ENCODE measurements at places on chromosomes 3 and 15.

GRCh38 chr3:30544812-30545211, 61.6 kb upstream of the TGFBR2 start:
- no peak for DNase-seq

GRCh38 chr3:5428607-5429516, 241.4 kb downstream of the EDEM1 start:
- DNase-seq, result no peak

DNA sequence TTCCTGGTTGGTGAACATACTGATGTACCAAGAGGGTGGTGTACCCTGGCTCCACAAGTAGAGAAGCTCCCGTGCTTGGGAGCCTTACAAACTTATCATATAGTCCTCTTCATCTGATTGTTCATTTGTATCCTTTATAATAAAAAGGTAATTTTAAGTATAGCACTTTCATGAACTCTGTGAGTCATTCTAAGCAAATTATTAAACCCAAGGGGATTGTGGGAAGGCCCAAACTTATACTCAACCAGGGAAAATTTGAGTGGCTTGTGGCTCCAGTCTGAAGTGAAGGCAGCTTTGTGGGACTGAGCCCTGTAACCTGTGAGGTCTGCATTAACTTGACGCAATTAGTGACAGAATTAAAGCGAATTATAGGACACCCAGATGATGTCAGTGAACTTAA, 29.0 kb downstream of the TTBK2 start:
- DNase-seq, result no peak

DNA sequence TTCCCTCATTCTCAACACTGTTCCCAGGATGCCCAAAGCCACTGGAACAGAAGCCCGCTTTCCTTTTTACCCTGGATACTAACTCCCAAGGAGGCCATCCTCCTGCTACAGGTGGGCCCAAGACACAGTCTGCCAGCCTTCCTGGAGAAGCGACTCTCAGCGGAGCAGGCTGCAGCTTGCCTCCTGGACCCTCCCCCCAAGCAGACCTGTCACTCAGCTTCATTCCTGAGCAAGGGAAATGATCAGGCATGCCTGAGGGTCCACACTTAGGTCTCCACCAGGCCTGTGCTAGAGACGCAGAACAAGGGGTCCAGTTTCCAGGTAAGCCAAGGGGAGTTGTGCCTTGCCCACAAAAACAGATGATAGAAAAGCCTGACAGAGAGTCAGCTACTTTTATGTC, 62.8 kb downstream of the SLCO2A1 start:
- DNase-seq, result no peak

DNA sequence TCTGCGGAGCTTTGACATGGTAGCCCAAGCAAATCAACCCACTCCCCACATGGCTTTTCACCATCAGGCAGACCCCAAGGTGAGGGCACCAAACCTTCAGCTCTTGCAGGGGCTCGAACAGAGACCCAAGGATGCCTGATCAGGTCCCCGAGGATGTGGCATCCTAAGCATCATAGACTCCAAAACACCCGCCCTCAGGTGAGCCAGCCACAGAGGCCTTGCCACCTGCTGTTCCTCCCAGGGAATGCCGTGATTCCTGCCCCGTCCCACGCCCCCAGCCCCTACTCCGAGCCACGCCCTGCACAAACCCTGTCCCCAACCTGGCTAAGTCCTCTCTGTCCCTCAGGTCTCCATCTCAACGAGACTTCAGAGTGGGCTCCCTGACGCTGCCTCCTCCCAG, 34.7 kb upstream of the SLC41A3 start:
- no peak for DNase-seq

DNA sequence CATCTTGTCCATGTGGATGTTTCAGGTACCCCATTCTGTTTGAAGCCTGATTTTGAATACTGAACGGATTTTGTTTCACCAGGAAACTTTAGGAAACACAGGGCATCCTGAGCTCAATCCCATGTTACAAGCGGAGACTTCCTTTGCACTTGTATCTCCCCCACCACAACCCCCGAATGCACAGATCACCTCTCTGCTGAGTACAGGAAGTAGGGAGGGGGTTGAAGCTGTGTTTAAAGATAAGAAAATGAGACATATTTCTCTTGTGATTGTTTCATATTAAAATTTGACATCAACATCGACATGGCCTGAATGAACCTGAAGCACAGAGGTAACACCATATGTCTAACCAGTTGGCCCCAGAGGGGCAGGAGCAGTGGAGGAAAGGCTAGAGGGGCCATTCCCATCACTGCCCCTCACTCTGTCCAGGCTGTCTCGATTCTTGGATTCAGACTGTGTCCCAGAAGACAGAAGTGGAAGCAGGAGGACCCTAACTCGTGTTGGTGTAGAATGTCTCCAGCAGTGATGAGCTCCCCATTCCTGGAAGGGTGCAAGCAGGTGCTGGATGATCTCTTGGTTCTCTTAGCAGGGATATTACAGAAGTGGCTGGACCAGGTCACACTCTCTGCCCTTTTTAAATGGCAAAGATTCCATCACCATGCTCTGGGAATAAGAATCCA, 59.6 kb upstream of the IQSEC1 start:
- peak; percentile 52 for DNase-seq

DNA sequence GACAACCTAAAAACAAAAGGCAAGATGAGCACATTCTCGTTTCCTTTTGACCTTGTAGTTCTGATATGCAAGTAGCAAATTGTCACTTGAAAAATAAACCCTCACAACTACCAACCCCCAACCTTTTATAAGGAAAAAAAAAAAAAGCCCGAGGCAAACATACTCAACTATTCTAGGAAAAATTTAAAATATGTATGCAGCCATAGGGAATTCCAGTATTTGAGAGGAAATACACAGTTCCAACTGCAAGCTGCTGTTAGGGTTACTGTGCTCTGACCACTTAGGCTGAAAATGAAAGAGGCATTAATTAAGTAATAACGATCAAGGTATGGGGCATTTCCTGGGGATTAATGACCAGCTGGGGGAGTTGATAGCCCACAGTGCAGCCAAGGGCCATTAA, 281.9 kb upstream of the DPH6 start:
- no peak for DNase-seq

DNA sequence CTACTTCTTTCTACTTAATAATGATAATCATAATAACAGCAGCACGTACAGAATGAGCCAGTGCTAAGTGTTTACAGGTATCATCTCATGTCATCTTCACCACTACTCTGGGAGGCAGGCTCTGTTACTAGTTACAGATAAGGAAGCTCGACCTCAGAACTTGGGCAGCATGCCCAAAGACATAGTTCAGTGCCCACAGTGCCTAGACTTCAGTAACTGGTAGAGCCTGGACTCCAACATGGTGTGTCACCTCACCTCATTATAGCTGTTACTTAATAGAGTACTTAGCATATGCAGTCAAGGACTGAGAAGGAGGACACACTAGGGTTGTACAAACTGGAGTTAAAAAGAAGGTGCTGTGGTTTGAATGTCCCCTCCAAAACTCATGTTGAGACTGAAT, 7.6 kb downstream of the GADL1 start:
- no peak for DNase-seq

DNA sequence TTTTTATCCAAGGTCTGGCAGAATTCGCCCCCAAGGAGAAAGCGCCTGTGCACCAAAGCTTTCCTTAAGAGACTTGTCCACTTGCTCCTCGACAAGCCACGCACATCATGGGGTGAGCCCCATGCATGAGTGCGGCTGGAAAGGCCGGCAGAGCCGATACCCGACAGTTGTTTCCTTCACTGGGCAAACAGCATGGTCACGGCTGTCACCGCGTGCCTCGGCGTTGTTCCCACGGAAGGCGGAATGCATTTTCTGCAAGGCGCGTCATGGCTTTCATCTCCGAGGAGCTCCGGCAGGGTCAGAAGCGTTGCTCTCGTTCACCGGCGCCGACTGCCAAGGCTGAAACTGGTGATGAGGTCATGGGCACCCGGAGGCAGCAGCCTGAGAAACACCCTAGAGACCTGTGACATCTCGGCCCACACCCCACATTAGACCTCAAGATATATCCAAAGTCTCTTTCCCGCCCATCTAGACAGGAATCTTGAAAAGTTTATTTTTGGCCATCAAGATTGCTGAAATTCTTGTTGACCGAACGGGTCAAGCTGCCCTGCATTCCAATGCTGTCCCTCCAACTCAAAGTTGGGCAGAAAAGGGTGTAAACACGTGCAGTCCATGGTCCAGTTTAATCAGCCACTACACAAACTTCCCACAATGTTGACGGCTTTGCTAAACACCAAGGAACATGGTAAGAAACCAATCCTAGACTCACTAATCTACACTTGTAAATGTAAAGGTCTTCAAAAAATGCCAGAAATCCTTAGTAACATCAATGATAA, 604 bp upstream of the TJP1 start:
- no peak for DNase-seq

DNA sequence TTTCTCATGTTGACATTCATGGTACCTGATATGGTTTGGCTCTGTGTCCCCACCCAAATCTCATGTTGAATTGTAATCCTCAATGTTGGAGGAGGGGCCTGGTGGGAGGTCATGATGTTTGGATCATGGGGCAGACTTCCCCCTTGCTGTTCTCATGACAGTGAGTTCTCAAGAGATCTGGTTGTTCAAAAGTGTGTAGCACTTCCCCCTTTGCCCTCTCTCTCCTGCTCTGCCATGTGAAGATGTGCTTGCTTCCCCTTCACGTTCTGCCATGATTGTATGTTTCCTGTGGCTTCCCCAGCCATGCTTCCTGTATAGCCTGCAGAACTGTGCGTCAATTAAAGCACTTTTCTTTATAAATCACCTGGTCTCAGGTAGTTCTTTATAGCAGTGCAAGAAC, 3.3 kb upstream of the UBL7 start:
- DNase-seq, result no peak

DNA sequence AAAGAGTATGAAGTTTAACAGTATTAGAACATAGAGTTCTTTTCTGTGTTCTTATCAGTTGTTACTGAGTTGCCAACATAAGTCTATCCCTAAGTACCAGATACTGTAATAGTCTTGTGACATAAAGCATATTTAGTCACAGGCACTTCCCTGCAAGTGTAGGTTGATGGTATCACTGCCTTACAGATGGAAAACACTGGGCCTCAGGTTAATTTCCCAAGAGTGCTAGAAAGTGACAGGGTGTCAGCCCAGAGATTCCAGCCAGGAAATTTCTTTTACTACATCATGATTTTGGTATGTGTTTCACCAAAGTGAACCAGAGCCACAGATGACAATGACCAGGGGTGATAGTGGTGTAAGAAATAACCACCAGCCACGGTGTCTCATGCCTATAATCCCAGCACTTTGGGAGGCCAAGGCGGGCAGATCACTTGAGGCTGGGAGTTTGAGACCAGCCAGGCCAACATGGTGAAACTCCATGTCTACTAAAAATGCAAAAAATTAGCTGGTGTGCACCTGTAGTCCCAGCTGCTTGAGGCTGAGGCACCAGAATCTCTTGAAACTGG, 3.2 kb downstream of the EIF1B start:
- no peak for DNase-seq

DNA sequence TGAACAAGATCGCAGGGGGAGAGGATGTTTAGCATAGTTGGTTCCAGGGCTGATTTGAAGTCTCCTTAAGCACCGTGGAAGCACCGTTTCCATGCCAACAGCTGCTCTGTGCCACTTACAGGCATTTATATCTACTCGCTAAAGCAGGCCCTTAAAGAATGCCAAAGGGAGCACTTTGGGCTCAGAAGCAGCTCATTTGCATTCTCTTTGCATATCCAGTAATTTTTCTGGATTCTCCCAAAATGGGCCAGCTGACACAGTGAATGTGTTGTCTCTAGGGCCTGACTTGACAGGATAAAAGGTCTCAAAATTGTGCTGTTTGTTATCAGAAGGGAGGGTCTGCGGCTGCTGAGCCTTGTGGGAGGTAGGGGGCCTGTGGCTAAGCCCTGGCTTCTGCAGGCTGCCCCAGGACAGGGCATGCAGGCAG, 138.6 kb downstream of the FBLN2 start:
- DNase-seq, result peak; percentile 10

DNA sequence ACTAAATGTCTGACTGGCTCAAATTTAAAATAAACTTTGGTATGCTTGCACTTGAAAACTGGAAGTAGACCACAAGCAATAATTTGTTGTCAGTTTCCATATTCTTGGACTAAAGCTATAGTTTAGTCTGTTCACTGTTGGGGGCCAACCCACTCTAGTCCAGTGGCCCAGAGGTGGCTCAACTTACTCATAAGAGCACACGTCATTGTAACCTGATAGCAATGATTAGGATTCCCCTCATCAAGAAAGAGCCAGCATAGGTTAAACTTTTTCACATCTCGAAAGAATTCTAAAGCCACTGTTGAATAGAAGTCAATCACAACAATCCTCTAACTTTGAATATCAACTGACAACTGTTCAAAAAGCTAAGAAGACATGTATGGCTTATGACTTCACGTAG, 147.0 kb downstream of the MEIS2 start:
- DNase-seq, result no peak

GRCh38 chr3:161567577-161568361, 71.2 kb downstream of the OTOL1 start:
- no peak for DNase-seq

DNA sequence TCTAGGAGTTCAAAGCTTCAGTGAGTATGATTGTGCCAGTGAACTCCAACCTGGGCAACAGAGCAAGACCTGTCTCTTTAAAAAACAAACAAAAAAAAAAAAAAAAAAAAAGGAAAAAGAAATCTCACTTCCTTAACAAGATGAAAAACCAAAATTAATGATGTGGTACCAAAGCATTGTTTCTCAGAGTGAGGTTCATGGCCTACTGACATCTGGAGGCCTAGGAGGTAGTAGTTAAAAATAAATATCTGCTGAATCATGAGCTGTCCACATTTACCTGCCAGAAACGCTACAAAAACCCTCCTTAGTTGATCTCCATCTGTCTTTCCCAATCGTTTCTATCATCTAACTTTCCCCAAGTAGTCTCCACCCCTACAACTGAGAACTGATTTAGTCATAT, 51.2 kb downstream of the EPHA6 start:
- no peak for DNase-seq

GRCh38 chr3:170076715-170077238, 39.0 kb downstream of the GPR160 start:
- peak; percentile 87 for DNase-seq

DNA sequence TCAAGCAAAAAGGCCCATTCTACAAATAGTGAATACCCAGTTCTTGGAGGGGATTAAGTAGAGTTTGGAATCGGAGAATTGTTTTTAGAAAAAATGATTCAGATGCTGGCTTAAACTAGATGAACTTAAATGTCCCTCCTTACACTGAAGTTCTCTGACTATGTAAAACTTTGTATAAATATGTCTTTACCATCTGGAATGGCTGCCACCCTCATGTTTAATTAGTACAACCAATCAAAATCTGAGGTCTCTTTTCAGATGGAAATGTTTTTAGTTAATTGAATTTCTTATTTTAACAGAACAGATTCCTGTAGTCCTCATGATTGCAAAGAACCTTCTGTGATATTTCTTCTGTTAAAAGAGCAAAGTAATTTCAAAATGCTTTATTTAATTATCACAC, 94.8 kb downstream of the CADM2 start:
- DNase-seq, result no peak

GRCh38 chr3:145952536-145952935, 208.4 kb downstream of the PLOD2 start:
- no peak for DNase-seq

All from Jurkat, Clone E6-1 (cell line).